Type B pancreatic cell (in vitro differentiated cells): ENCODE measurements at places on chromosomes 16 and 17.

GRCh38 chr17:78665387-78665951 lies 88.3 kb upstream of the DNAH17 start:
- DNase-seq: no peak

GRCh38 chr16:12236589-12236988 lies 260.1 kb downstream of the SNX29 start:
- no peak for DNase-seq

GRCh38 chr16:13999895-14000425 lies 71.2 kb upstream of the MRTFB start:
- DNase-seq: no peak

- DNase-seq: no peak
Observed at GRCh38 chr17:81438688-81439087, 43.4 kb downstream of the BAHCC1 start.

GRCh38 chr17:82600731-82601446 lies 47.4 kb downstream of the WDR45B start:
- no peak for DNase-seq

DNA sequence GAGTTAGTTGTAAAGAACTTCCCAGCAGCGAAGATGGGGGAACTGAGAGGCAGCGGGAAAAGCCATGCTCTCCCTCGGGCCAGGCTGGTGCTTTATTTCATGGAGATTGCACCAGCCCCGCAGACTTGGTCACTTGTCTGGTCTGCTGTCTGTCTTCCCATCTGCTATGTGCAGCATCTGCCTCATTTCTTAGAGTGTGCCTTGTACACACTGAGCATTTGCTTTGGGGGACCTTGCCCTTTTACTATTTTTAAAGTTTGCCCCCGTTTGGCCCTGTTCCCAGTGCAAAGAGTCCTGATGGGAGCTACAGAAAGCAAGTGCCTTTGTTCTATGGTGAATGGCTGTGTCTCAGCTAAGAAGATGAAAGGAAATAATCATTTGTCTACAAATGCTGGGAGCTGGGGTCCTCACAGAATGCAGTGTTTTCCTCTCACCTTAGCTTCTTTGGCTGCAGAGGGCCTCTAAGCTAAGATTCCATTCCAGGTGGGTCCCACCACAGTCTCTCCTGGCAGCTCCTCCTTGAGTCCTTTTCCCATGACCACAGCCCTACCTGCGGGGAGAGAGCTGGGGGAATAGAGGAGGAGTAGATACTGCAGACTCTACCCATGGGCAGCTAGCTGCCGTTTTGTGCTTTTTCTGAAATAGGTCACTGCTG lies 25.1 kb upstream of the CNOT1 start:
- DNase-seq: no peak
